ENCODE measurements at places on chromosomes 1 and 21.
A peak's percentile ranks its signal among the peaks of the same experiment; 100 is the strongest.

DNA sequence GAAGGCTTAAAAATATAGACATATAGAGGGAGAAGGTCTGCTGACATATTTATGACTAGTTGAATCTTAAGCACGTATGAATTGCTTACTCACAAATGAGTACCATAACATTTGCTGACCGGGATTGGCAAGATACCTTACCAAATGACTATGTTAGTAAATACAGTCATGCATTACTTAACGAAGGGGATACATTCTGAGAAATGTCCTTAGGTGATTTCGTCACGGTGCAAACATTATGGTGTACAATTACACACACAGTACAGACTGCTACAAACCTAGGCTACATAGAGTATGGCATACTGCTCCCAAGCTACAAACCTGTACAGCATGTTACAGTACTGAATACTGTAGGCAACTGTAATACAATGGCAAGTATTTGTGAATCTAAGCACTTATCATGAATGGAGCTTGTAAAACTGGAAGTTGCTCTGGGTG, 19.4 kb upstream of the UBE2U start:
- DNase-seq, result no peak

- DNase-seq, result no peak
Measured at GRCh38 chr1:6106321-6106731, 60.6 kb downstream of the KCNAB2 start.

DNA sequence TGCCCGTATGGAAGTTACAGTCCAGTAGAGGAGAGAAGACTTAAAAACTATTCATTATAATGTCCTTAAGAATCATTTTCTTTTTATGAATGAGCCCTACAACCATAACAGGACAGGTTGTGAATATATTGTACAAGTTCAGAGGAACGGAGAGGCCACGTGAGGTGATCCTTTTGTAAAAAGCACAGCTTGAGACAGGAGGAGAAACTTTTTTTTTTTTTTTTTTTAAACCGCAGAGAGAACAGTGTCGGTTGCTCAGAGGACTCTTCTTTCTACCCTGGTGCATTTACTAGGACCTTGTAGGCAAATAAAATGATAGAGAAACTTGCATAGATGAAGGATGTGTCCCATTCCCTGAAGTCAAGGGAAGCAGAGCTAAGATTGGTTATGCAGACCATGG, 32.1 kb downstream of the DYRK1A start:
- DNase-seq, result peak; percentile 65

GRCh38 chr1:172332230-172332629, 88.3 kb upstream of the C1orf105 start:
- DNase-seq, result no peak

DNA sequence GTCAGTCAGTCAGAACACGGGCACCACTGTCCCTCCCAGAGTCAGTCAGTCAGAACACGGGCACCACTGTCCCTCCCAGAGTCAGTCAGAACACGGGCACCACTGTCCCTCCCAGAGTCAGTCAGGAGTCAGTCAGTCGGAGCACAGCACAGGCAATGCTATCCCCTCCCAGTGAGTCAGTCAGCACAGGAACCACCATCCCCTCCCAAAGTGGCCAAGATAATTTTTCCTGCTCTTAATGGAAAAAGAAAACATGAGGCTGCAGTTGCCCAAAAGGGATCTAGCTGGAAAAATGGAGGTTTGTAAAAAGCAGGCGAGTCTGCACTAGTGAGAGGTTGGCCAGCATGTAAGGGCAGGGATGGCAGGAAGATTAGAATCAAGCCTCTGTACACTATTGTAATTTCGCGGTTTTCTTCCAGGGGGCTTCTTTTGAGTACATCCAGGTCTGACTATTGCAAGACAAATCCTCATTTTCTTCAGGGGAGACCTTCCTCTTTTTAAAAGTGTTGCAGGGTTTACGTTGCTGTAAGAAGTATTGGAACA, 213.8 kb downstream of the SIPA1L2 start:
- no peak for DNase-seq

Data from stimulated activated naive CD4-positive, alpha-beta T cell (primary cell).